CD4-positive, alpha-beta T cell treated with Interleukin-21 for 1 hour (primary cell): ENCODE measurements at places on chromosomes 7 and 10.

DNA sequence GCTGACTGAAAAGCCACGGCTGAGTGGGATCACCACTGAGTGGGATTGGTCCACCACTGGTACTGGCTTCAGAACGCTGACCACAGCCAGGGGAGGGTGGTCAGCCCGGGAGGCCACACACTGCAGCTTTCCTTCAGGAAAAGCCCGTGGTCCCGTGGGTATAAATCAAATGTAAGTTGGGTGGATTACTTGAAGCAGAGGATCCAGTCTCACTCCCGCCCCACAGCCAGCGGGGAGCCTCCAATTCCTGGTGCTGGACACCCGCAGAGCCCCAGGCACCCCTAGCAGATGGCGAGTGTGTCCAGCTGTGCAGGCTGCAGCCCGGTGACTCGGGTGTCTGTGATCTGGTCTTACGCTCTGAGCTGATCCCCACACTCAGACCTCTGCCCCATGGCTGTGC is 231.1 kb upstream of the ZNF32 start:
- DNase-seq, result no peak

GRCh38 chr7:158375034-158375433 is 212.6 kb downstream of the PTPRN2 start:
- DNase-seq, result no peak

- DNase-seq, result no peak
Observed at GRCh38 chr10:92238586-92239098, 52.2 kb downstream of the CPEB3 start.

DNA sequence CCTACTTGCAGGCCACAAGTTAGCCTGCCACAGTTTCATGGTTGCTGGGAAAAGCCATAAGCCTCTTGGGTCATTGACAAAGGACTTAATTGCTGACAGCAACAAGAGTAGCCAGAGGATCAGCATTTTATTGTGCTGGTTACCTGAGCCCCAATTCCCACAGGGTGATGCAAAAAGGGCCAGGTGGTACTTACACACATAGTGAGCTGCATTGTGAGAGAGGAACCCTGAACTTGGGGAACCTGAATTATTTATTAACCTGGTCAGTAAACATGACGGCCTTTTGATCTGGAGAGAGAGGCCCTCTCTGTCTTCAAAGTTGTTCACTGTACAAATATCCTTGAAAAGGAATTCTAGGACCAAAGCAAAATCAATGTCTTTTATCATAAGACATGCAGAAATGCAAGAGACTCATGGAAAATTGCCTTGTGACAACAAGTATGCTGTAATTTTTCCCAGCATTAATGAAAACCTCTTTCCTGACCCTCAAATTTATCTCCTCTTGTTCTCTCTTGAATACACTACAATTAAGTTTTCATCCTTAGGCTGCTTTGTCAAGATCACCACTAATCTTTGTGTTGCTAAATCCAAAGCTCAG is 102.9 kb upstream of the PHYHIPL start:
- no peak for DNase-seq

DNA sequence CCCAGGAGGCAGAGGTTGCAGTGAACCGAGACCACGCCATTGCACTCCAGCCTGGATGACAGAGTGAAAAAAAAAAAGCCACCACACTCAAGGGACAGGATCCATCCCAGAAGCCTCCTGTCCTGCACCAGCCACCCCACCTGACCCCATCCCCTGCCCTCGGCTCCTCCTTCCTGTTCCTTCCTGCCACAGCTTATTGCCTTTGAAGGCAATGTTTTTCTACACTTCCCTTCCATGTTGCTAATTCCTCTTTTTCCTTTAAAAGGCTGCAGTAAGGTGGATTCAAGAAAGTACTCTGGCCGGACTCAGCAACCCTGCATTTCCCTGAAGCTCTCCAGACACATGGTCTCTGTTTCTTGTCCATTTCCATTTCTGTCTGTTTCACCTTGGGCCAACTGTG is 80.9 kb downstream of the FAM171A1 start:
- no peak for DNase-seq

- no peak for DNase-seq
Observed at GRCh38 chr7:150385302-150385723, 6.2 kb downstream of the ZNF775 start.

DNA sequence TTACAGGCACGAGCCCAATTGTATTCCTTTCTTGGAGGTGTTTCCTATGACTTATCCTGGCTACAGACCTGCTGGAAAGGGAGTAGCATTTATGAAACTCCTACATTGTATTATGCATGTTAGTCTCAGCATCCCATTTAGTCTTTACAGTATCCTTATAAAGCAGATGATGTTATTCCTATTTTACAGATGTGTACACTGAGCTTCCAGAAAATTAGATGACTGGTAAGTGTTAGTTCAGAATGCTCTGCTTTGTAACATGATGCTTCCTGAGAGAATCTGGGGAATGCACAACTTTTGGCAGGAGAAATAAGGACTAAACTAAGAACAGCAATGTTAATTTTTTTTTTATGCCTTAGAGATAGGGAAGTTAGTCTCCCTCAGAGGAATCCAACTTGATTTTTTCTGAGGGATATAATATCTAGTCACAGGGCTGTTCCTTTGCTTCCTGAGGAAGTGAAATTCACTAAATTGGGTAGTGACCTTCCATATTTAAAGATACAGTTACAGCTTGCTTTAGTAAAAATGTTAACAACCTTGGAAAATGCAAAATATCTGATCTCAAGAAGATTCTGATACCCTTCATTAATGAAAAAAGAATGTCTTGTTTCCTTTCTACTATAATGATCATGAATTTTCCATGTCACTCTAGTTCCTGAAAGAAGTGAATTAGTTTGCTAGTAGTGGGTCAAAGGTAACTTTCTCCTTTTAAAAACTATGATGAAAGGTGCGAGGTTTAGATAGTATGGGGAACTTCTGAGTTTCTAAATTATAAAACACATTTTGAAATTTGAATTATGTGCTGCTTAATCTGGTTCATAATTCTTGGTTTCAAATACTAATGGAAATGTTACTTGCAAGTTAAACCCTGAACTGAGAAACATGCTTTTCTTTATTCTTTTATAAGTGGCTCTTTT is 194.0 kb upstream of the PRPS1L1 start:
- DNase-seq, result no peak

DNA sequence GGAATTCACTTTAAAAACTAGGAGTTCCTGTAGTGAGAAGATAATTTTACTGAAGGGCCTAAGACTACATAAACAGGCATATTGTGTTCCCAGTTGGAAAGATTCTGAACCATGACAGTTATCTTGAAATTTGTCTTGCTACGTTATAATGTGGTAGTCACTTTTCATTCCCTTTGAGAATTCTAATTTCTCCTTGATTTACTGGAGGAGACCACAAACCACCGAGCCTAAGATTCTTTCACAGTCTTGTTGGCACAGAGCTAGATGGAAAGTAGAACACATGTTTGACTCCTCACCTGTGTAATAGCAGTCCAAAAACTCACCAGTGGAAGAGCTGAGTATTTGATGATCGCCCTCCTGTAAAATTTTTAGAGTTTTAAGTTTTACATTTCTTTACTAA is 4.9 kb downstream of the ARMC10 start:
- no peak for DNase-seq

GRCh38 chr7:28980451-28981160 is 22.5 kb upstream of the TRIL start:
- DNase-seq, result no peak

GRCh38 chr7:148772297-148773089 is 73.8 kb downstream of the CUL1 start:
- no peak for DNase-seq

GRCh38 chr10:2030046-2030445 is 292.7 kb upstream of the ADARB2 start:
- DNase-seq, result no peak

DNA sequence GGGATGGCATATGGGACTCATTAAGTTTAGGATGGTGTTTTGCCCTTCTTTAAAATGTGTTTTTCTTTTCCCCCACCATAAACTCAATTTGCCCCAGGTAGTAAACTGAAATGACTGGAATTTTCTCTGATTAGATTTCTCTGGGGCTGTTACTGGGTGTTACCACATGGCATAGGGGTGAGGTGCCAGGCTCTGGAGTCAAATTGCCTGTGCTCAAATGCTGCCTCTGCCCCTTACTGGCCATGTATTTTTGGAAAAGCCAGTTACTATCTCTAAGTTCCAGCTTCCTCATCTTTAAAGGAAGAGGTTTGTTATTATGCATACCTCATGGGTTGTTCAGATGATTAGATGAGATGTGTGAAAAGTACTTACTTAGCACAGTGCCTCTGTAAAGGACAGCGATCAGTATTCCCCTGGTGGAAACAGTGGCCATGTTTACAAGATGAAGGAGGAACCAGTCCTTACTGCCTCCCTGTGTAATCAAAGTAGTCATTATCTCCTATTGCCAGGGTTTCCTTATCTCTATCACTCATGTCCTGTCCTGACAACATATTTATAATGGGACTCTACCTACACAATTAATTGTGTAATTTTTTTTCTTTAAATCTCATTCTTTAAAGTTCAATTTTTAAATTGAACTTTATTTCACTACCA is 352.0 kb downstream of the KCNMA1 start:
- DNase-seq, result no peak

DNA sequence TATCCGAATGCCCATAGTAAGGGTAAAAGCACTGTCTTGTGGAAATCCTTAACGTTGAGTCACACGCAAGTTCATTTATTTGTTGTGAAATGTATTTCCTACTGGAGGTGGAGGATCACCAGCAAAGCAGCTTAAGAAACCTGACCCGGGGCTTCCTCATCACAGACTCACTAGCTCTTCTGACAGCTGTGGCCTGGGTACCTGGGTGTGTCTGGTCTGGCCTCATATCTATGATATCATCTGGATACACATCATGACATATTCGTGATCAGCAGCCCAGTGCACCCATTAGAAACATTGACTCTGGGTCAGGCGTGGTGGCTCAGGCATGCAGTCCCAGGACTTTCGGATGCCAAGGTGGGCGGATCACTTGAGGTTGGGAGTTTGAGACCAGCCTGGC is 8.8 kb downstream of the DRGX start:
- DNase-seq, result no peak

DNA sequence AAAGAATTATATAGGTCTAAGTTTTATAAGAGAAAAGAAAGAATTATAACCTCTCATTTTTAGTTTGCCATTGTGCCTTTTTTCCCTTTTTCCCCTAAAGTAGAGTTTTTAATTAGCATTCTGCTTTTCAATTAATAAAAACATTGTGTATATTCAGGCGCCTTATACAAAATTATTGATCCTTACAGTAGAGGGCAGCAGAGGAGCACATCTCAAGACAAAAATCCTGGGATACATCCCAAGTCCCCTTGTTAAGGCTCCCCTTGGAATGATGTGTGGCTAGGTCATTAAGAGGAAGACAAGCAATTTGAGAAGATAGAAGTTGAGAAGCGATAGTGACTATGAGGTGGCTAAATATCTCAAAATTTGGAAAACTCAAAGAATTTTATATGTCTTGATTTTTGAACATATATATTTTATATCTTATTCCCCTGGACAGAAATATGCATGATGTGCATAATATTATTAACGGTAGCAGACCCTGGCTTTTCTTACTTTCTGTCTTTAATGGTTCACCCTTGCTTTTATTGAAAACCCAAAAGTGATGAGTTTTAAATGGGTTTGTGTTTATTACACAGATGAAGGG is 19.1 kb upstream of the TPK1 start:
- DNase-seq, result no peak

DNA sequence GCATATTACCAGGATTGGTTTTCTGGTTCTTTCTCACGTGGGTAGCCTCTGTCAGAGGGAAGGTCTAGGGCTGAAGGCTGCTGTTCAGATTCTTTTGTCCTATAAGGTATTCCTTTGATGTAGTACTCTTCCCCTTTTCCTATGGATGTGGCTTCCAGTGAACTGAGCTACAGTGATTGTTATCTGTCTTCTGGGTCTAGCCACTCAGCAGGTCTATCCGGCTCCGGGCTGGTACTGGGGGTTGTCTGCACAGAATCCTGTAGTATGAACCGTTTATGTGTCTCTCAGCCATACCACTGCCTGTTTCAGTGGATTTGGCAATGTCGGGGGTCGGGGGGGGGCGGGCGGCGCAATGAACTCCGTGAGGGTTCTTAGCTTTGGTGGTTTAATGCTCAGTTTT is 84.5 kb upstream of the C10orf90 start:
- DNase-seq, result no peak

DNA sequence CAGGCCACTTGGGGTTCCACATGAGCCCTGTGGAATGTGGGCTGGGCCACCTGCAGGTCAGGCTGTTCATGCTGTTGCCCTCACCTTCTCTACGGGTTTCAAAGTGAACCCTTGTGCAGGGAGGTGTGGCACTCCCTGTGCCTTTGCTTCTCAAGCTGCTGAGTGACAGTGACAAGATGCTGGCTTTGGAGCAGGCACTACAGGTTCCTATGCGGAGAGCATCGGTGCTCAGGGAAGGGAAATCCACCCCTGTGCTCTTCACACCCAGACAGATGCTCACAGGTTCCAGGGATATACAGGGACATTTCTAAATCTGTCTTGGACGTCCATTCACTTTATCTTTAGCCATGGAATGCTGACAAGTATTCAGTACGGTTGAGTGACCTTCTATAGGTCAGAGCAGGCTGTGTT is 1005.0 kb downstream of the LRMDA start:
- DNase-seq, result no peak

DNA sequence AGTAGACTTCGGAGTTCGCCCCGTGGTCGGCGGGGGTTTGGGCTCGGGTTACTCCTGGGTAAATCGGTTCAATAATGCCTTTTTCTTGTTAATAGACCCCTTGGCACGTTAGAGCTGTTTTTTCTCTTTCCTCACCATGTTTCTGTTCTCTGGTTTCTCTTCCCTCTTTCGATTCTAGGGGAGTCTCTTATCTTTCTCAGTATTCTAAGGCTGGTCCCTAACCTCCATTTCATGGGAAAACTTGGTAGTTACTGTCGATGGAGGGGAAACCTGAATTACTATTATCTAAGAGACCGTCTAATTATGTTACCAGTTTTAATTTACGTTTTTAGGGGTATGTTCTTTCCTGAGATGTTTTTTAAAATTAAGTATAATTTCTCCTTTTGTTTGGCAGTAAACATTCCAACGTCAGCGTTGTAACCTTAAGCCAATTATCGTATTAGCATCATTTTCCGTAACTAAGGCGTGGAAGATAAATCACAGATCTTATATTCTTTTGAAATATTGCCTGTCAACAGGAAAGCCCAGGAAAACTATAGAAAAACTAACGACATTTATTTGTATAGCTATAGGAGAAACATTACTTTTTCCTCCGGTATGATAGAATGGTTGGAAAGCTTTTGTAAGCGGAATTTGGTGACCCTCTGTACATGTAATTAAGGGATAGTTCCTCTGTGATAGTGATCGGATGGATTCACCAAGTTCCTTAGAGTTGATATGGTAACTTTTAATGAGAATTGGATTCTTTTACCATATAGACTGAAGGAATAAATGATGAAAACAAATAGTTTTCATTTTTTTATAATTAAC is 847 bp downstream of the BTAF1 start:
- DNase-seq, result no peak

DNA sequence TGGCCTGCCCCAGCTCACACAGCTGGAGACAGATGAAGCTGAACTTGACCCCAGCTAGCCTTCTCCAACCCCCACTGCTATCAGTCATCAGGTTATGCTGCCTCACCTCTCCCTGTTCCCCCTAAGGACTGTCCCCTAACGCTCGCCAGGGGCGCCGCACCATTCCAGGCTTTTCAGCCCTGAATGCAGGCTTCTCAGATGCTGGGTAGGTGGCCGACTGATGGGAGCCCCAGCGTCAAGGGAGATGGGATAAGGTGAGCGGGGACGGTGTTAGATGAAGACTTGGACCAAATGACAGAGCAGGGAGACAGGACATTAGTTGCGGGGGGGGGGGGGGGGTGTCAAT is 15.8 kb upstream of the OPALIN start:
- DNase-seq, result no peak
